Stimulated activated CD8-positive, alpha-beta memory T cell treated with anti-CD3 and anti-CD28 coated beads, Interleukin-7, amount 100 ng/mL, for 4 hours (primary cell): ENCODE measurements at places on chromosomes 12 and 14.

DNA sequence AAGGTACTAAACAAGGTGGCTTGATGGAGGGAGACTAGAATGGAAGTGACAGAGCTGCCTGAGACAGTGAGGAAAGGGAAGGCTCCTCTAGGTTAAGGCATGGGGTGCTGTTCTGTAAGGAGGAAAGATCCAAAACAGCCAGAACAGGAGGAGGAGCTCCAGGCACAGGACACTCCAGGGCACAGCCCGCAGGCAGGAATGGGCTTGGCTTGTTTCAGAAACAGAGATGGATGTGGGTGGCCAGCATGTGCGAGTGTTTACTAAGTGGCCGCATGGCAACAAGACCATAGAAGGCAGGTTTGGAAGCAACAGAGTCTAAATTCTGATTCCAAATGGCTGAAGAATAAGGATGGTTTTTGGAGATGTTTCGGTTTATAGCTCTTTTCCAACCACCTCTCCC is 889.1 kb downstream of the AACS start:
- DNase-seq = no peak

DNA sequence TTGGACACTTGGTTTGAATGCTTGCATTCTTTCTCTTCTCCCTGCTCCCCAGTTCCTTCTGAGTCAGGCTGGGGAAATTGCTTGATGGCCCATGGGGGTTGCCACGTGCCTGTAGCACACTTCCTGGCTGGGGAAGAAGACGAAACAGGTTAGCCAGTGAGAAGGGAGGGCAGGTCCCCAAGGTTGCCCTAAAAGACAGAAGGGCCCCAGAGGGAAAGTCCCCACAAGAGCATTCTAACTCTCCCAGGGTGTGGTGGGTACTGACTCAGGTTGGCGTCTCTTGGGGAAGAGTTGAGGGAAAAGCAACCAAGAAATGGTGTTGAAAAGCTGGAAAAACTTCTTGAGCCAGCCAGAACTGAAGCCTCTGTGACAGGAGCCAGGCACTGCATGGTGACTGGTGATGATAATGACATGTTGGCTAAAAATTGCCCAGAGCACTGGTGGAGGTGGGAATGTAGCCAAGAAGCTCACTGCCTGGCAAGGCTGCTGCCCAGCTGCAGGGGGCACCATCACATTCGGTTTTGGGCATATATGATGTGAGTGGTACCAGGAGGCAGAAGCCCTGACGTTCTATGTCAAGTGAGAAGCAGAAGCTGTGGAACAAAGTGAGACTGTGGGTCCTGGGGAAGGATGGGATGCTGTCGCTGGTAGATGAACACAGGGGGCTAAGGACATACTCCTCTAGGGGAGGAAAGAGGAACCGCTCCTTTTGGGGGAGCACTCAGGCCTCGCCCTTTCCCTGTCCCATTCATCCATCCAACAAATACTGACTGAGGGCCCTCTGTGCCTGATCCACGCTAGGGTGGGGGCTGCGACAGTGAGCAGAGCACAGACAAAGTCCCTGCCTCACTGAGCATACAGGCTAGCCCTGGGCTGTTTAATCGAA is 8.1 kb upstream of the RABGGTA start:
- no peak for DNase-seq

DNA sequence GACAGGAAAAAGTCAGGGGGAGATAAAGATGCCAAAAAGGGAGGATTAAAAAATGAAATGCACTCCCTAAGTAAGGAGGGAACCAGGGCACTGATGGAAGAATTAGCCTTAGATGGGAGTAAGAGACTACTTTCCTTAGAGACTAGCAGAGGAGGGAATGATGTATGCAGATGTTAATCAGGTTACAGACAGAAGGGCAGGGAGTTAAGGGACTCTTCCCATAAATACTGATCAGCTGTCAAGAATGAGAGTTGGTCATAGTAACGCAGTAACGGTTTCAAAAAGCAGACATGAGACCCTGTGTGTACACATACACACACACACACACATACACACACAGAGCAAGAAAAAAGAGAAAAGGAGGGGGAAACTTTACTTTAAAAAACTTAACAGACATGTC is 93.4 kb downstream of the PHLDA1 start:
- no peak for DNase-seq

- no peak for DNase-seq
Measured at GRCh38 chr12:2797721-2798418, 3.1 kb downstream of the FKBP4 start.

GRCh38 chr12:111775205-111776193 is 8.8 kb downstream of the ALDH2 start:
- DNase-seq = no peak

DNA sequence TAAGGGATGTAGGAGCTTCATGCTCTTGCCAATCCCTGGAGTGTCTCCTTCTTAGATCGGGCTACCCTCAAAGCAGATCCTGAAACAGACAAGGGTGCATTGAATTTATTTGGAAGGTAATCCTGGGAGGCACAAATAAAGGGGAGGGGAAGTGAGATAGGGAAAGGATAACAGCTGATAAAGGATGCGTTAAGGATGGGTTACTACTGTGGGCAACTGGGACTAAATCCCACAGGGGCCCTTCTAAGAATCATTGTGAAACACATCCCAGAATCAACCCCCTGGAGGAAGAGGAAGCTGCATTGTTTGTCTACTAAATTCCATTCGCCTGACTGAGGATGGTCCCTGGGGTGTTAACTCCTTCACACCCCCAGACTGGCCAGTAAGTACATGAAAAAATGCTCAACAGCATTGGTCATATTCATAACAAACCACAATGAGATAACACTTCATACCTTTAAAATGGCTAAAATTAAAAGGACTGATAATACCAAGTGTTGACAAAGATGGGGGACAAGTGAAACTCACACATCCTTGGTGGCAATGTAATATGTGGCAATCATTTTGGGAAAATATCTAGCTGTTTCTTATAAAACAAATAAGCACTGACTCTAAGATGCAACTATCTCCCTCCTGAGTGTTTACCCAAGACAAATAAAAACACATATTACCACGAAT is 37.0 kb upstream of the CMKLR1 start:
- DNase-seq = no peak

DNA sequence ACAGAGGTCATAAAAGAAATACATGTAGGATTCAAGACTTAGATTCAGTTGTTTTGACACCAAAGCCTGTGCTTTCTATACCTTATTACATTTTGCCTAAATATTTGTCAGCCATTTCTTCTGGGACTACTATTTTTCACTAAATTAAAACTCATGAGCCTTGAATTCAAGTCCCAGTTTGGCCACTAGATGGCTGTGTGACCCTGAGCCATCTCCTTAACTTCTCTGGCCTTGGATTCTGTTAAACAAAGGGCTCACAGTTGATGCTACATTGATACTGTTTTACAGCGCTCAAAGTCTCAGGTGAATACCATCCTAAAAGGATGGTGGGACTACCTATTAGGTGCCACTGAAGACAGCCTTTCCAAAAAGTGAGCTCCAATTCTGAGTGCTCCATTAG is 39.6 kb upstream of the CCDC198 start:
- DNase-seq = no peak

DNA sequence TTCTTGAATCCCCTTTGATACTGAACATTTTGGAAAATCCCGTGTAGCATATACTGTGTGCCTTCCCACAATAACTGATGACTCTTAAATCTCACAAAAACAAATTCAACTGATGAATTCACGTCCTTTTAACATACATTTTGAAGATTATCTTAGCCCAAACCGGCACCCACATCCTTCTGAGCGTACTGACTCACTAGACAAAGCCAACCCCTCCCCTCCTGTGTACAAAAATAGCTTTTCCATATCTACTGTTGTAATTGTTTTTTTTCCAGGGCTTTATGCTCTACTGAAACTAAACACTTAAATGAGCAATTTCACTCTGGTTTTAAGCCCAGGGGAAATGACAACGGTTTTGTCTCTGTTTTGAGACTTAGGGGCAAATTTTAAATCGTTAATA is 109.4 kb upstream of the ATF7IP start:
- DNase-seq = peak; percentile 9

DNA sequence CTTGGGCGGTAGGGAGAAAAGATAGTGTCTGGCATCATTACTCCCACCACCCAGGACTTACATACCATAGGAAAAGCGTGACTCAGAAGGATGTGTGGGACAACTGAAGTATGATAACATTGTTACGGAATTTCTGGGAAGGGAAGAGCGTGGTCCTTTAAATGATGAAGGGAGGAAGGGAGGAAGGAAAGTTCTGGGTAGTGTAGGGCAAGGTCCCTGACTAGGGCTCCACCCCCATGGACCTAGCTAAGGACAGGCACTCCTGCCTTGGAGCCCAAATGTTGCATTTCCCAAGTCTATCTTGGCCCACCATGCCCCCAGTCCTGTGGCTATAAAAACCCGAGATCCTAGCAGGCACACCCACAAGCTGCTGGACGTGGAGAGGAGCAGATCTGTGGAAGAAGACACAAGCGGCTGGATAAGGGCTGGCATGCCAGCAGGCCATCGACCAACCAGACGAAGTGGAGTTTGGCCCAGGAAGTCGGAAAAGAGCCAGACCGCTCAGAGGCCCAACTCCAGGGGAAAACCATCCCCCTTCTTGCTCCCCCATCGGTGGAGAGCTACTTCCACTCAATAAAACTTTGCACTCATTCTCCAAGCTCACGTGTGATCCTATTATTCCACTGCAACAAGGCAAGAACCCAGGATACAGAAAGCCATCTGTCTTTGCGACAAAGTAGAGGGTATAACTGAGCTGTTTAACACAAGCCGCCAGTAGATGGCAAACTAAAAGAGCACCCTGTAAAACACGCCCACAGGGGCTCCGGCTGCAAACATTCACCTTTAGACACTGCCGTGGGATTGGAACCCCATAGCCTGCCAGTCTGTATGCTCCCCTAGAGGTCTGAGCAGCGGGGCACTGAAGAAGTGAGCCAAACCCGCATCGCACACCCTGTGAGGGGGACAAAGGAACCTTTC is 23.0 kb upstream of the RAB21 start:
- DNase-seq = no peak

DNA sequence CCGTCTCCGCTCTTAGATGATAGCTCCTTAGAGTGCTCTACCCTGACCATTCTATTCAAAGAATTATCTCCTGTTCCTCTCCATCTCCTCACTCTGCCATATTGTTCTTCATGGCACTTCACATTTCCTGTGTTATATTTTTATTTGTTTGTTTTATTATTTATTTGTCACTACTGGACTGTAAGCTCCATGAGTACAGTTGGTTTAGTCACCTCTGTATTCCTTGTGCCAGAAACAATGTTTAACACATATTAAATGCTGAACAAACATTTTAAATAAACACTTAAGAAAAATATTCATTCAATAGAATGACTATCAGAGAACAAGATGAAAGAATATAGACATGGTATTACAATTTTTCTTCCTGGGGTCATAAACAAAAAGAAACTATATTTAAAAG is 35.6 kb downstream of the KIAA0586 start:
- no peak for DNase-seq

- no peak for DNase-seq
Measured at GRCh38 chr14:55052269-55052930, 953 bp downstream of the MAPK1IP1L start.

DNA sequence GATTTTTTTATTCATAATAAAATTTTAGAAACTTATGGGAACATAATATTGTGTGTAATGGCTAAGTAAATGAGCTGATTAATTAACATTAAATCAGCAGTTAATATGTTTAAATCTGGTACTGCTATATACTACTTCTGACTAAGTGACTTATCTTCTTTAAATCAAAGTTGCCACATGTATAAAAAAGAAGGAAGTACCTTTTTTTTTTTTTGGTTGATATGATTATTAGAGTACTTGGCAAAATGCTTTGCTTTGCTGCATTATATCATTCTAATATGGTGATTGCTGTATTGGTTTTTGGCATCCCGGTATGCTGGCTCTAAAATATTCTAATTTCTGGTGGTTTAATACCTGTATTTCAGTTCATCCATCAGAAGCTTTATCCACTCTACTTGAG is 319.1 kb upstream of the RGS6 start:
- DNase-seq = no peak

GRCh38 chr14:49975799-49976198 is 82.9 kb downstream of the ARF6 start:
- DNase-seq = no peak

DNA sequence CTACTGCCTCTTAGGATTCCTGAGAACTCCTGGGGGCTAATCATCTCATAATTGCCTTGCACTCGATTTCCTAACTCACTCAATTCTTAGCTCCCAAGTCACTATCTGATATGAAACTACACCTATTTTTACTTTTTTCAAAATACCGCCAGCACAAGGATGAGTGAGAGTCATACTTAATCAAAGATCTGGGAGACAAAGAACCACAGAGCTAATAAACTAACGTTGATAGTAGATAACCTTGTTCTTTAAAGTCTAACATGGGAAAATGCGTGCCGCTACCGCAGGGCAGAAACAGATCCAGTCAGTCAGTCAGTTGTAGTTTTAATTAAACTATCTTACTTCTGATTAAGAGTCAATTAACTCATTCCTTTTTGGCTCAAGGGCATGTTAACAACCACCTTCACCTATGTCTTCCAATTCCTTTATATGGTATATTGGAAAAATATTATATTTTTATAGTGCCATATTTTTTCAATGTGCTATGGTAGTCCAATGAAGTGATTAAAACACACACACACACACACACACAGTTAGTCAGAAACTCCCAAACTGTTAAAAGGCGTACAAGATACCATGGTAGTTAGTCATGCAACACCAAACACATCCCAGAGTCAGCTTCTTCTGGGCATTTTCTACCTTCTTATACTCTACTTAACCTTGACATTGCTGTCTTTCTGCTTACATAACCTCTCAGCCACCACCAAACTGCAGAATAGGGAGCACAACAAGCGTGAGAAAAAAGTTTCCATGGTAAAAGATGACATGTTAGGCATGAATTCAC is 114.0 kb downstream of the KLHL28 start:
- DNase-seq = no peak

DNA sequence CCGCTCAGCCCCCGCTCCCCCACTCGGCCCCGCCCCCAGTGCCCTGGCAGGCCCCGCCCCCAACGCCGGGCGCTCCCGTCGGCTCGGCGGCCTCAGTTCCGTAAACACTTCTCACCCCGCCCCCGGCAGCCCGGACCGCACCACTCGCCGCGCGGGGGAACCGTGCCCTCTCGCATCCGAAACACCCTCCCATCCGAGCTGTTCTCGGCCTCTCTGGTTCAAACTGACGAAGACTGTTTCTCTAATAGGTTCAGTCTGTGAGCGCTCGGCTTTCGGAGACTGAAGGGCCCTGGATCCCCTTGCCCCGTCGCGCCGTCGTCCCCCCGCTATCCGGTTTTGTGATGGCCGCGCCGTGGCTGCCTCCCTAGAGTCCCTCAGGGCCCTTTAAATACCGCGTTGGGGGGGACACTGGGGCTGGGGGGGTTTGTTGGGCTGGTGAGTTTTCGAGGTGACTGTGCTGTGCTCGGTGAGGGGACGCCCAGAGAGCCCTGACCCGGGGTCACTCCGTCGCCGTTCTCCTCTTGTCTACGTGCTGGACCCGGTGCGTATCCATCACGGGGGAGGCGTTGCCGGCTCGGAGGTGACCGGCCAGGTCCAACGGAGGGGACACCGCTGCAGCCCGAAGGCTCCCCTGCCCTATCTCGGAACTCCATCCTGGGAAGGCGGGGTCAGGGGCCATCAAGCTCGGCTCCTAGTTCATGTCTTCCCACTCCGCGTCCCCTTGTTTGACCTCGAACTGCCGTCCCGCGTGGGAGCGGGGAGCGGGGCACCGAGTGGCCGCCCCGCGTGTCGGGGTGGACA is at the start of gene TCP11L2:
Gene TCP11L2 (plus strand): TSS at position 333 of the 801 bp plus-strand sequence. CDS start 8,343 bp downstream, outside the sequence.
- DNase-seq = peak; percentile 85
